Activated effector memory CD4-positive, alpha-beta T cell treated with Interleukin-2 at 50 U/mL for 16 hours (primary cell): ENCODE measurements at places on chromosomes 5 and 9.

DNA sequence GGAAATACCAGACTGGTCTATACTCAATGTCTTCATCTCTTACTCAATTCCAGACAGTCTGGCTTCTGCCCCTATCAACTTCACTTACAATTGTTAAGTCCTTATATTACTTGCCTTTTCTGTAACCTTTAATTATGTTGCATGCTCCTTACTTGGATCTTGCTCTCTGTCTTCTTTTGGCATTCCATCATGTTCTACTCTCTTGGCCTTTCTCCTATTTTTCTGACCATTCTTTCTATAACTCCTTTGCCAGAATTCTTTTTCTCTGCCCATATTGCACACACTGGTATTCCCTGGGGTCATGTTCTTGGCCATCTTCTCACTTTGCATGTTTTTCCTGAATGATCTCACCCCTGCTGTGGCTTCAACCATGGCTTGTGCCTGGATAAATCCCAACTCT, 209.8 kb upstream of the ZNF462 start:
- DNase-seq, result no peak

GRCh38 chr9:89863837-89864236, 259.0 kb downstream of the GADD45G start:
- no peak for DNase-seq

DNA sequence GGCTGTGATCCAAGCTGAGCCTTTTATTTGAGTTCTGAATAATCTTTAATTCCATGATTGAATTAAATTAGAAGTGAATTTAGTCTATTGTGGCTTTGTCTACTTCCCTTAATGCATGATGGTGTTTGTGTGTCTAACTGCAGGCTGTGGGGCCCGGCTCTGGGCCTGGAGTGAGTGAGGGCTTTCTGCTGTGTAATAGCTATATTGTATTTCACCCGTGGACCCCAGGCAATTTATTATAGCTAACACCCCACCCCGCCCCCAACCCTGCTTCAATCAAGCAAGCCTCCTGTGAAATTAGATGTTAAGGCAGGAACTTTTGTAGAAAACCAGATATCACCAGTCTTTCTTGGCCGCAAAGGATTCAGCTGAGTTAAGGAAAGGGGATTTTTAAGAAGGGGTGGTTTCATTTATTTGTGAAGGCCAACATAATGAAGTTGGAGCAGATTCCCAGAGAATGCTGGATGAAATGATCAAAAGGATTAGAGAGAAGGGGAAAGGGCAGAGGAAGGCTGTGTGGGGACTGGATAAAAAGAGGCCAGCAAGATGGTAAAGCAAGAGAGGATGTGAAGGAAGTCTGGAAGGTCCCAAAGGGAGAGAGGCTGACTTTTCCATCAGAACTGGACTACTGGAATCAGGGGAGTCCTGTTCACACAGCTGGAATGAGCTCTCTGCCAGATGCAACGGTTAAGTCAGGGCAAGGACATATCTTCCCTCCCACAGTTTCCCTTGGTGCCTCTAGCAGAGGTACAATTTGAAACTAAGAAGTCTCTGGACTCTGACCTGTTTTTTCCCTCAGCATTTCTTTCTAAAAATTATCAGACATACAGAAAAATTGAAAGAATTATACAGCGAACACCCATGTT, 125.3 kb upstream of the SAP30L start:
- no peak for DNase-seq

DNA sequence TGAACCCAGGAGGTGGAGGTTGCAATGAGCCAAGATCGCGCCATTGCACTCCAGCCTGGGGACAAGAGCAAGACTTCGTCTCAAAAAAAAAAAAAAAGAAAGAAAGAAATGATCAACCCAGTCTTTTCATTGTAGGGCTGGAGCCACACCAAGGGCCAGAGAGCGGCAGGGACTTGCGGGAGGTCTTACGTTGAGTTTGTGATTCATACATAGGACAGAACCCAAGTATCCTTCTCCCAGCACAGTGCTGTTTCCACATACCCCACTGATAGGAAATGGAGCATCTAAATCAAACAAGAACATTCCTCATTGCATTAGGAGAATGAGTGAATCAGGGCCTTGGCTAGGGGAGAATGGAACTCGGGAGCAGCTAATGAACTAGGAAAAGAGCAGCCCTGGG, 3.5 kb upstream of the TNIP1 start:
- no peak for DNase-seq

GRCh38 chr5:137847687-137848086, 20.0 kb upstream of the MYOT start:
- DNase-seq, result no peak

DNA sequence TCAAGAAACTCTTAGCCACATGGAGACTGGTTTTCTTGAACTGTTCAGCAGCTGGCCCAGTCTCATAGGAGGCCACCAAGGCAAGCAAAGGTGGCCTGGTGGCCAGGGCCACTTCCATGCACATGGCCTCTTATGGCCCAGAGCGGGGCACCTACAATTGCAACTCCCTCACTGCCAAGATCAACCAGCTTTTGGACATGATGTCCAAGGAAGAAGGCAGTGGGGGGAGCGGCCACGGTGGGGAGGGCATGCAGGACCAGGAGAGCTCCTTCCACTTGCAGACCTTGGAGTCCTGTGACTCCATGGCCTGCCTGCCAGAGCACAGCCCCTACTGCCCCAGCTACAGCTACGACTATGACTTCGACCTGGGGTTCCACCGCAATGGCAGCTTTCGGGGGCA, 398.9 kb upstream of the PTPRD start:
- no peak for DNase-seq

GRCh38 chr9:128323791-128324190, 1.2 kb downstream of the COQ4 start:
- no peak for DNase-seq

DNA sequence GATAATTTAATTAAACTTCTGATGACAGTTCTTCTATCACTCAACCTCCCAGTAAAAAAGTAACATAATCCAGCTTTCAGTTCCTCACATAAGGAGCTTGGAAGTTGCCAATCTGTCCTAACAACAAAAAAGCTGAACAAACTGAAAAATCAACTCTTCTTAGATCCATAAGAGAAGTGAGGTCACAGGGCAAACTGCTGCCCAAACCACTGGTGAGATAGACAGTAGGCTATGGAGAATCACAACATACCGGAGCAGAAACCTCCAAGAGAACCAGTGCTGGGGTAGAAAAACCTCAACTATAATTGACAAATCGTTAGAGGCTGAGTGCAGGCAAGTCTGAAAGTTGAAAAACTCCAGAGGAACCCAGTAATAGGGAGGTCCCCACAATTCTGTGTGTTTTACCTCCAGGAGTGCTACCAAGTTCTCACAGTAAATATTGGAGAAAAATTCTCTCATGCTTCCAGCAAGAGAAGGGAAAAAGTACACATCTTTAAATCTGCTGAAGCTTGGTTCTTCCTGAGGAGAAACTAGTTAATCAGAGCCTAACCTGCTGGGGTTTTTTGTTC, 300.0 kb downstream of the PDE4D start:
- no peak for DNase-seq

DNA sequence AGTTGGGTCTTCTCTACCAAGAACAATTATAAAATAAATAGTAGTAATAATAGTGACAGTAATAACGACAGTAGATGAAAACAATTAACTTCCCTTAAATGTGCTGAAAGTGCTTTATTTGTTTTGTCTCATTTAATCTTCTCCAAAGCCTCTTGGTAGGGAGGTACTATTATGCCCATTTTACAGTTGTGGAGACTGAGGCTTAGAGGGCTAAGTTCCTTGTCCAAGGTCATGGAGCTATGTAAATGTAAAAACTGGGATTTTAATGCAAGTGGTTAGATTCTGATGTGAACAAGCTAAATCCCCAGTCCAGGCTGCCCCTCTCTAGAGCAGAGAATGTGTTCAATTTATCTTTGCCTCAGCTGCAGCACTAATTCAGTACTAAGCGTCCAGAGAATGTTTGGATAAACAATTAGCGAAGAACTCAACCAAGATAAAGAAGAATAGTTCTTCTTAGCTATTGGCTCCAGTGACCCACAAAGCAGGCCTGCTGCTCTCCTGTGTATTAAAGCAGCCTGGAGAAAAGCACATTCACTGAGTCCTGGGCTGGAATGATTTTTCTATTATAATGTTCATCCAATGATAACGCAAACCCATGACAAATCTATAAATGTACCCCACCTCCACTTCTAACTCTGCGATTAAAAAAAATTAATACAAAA, 68.8 kb downstream of the NPR3 start:
- no peak for DNase-seq

GRCh38 chr9:98164912-98165311, 27.5 kb downstream of the CORO2A start:
- DNase-seq, result no peak

- no peak for DNase-seq
Measured at GRCh38 chr9:82797534-82797933, 265.4 kb downstream of the RASEF start.

GRCh38 chr5:94746731-94747124, 128.3 kb downstream of the SLF1 start:
- DNase-seq, result no peak

DNA sequence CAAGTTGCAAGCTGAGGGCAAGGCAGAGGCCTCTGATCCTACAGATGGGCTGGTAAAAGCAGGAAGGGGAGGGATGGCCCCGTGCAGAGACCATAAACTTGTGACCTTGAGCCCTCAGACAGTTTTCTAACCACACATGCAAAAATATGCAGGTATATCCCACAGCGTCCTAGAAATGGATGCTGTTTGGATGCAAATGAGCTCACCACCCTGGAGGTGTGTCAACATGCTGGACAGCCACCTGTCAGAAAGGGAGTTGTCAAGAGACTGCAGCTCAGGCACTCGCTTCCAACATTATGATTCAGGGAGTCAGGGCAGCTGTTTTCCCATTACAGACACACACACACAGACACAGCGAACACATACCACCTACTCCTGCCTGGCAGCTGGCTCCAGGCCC, 97.3 kb upstream of the PANK3 start:
- no peak for DNase-seq

DNA sequence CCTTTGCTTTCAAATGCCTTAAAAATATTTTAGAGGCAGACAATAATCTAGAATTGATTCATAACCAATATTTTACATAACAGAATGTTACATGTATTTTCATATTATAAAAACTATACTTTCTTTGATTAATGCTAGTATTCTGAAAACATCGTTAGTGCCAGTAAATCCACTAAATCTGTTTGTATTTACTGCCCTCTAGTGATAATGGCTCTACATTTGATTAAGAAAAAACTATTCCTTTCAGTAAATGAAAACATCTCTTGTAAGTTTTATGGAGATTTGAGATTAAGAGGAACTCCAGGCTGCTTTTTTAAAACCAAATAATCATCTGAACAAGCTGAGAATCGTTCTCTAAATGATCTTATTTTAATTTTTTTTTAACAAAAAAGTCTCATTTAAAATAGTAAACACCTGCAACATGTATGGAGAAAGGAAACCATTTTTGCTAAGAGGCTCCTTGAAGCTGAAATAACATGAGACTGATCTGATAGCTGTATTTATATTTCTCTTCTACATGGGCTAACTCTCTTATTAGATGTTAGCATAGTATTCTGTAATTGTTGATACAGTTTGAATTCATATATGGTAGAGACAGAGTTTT, 424.7 kb downstream of the RAB3C start:
- DNase-seq, result no peak

DNA sequence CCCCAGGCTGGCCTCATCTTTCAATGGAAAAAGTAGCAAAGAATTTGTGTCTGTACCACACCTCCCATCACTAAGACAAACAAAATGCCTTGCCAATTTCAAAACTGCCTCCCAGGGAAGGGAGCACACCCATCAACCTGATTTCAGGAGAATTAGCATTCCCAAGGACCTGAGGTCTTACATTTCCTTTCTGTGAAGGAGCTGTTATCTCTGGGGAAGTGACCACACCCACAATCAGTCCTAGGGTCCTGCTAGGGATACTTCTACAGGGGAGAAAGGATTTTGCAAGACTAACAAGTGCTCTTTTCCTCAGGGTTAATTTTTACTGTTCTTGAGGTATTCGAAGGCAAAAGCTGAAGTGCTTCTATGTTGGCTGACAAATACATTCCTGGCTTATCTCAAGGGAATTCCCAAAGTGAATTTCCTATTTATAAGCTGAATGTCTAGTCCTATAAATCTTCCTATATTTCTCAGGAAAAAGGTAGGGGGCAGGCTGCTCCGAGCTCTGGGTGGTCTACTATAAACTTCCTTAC, 97.4 kb upstream of the ITGA1 start:
- DNase-seq, result no peak

DNA sequence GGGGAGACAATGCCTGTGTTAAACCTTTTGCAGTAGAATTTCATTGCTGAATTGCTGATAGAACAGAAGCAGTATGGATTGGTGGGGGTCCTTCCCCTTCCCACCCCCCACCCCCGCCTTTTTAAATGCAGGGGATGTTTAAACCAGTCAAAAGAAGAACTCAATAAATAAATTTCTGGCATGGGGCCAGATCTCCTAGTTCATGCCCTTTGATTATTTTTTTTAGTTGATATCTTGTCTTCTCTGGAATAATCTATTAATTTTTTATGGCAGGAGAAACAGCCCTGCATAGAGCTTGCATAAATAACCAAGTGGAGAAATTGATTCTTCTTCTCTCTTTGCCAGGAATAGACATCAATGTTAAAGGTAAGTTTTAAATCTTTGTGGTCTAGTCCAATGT, 72.8 kb downstream of the SLF1 start:
- no peak for DNase-seq

DNA sequence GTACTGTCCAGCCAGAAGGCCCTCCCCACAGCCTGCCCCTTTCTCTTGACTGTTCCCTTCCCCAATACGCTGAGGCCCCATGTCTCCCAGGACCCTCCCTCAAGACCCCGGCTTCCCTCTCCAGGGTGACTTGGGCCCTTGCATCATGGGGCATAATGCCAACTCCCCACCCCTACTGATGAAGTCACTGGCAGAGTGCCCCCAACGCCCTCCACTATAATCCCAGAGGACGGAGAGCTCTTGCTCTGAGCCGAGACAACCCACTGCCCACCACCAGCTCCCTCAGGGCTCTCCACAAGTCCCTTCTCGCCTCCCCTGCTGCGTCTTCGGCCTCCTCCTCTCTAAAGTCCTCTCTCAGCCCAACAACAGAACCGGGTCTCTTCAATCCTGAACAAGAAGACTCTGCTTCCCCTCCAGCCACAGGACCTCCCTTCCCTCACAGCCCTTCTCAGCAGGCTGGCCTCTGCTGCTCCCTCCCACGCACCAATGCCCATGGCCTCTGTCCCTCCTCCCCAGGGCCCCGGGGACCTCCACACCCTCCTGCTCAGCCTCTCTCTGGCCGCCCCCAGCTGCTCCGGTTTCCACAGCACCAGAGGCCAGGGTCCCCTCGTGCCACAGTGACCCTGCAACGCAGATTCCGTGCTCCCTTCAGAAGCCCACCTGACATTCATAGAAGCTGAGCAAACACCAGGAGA, 47.6 kb downstream of the ADAMTS2 start:
- DNase-seq, result no peak

DNA sequence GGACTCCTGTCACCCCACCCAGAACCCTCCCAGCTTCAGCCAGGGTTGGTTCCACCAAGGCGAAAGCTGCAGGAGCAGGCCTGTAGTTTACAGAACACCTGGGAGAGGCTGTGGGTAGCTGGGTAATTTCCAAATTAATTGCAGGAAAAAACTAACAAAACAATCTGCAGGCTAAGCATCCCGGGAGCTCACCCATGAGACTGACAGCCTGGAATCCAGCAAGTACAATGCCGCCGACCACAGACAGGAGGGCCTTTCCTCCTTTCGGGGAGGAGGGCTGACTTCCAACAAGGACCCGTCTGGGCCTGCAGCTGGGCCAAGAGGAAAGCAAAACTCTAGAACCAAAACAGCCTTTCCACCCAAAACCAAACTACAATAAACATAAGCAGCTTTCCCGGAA, 10.3 kb downstream of the FOXE1 start:
- DNase-seq, result no peak
